ENCODE measurements at places on chromosomes 3 and 15. TPM values are rescaled to one million over a fixed set of nuclear protein-coding genes. Genes with fewer than 3 reads are reported as not detected.

The FANCD2OS gene
- total RNA-seq: not detected

The HGD gene
- 11.1 TPM for total RNA-seq

The AMT gene
- total RNA-seq: 2.3 TPM

The SUCLG2 gene
- 57.2 TPM for total RNA-seq

The POLQ gene
- total RNA-seq: 0.46 TPM

The OIP5 gene
- 1.1 TPM for total RNA-seq

The FAM81A gene
- 10.8 TPM for total RNA-seq

The CCR2 gene
- total RNA-seq: 8.1 TPM

The UBE2E2 gene
- total RNA-seq: 61.3 TPM

The PARP14 gene
- total RNA-seq: 147 TPM

- no peaks in the 10 kb centered on the region for H3K36me3 ChIP-seq
- DNase-seq: no peak
- no peak overlapping the region for H3K4me3 ChIP-seq
These were observed 65.9 kb upstream of the POMGNT2 start for GRCh38 chr3:43171748-43172147.

GRCh38 chr3:187734841-187735240 is 10.4 kb downstream of the BCL6 start:
- DNase-seq: no peak
- no peak overlapping the region for H3K4me3 ChIP-seq
- no peaks in the 10 kb centered on the region for H3K27me3 ChIP-seq
- H3K36me3 ChIP-seq: peaks cover 29% of the 10 kb centered on the region
- peaks cover 32% of the 10 kb centered on the region for H3K4me1 ChIP-seq

DNA sequence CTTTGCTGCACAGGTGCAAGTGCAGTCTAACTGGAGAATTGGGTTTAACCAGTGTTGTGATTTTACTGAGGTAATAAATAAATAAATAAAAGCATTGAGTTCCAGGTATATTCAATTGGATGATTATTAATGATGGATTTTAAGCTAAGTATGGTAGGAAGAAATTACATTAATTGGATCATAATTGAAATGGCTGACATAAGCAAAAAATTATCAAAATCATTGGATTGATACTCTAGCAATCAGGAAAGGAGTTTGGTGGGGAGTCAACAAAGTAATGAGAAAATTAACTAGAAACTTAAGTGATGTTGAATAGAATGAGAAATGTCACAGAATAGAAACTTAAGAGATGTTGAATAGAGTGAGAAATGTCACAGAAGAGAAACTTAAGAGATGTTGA is 981.9 kb downstream of the SI start:
- no peak overlapping the region for H3K4me3 ChIP-seq
- no peaks in the 10 kb centered on the region for H3K27me3 ChIP-seq
- no peak for DNase-seq
- H3K4me1 ChIP-seq: no peaks in the 10 kb centered on the region
- no peaks in the 10 kb centered on the region for H3K36me3 ChIP-seq

DNA sequence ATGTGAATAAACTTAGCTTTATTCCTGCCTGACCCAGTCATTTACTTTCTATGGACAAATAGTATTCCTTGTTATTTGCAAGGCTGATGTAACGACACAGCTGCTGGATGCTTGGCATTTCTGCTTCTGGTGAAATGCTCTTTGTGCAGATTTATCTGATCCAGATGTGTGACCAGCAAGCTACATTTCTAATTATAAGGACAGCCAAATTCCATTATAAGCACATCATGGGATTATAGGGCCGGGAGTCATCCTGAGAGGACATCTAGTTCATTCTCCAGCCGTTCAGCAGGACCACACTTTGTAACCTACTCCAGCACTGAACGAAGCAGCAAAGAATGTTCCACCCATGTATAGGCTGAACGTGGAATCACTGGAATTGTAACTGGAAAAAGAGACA is 42.9 kb downstream of the FNDC3B start:
- H3K4me1 ChIP-seq: peaks cover 3% of the 10 kb centered on the region
- peak overlapping the region; percentile 33 for H3K27ac ChIP-seq
- no peaks in the 10 kb centered on the region for H3K36me3 ChIP-seq
- no peak overlapping the region for H3K4me3 ChIP-seq
- no peaks in the 10 kb centered on the region for H3K27me3 ChIP-seq

GRCh38 chr3:171258316-171258715 is 201.9 kb downstream of the TNIK start:
- no peak for DNase-seq
- H3K36me3 ChIP-seq: no peaks in the 10 kb centered on the region
- no peaks in the 10 kb centered on the region for H3K27me3 ChIP-seq
- H3K27ac ChIP-seq: no peak overlapping the region
- H3K4me3 ChIP-seq: no peak overlapping the region

DNA sequence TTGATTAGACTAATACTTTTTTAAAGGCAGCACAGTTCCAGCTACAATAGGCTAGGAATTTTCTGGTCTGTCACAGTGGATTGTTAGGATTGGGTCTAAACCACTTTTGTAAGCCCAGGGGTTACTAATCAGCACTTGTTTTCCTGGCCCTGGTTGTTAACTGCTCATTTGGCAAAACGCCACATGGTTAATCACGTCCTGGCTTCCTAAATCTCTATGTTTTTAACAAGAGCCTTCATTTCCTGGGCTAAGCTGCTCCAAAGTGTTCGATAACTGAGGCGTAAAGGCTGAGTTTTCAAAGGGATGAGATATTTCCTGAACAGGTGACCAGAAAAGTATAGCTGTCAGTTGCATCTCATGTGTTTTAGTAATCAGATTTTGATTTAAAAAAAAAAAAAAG is 38.9 kb upstream of the CLRN1 start:
- H3K4me1 ChIP-seq: no peaks in the 10 kb centered on the region
- no peaks in the 10 kb centered on the region for H3K27me3 ChIP-seq
- H3K27ac ChIP-seq: no peak overlapping the region
- H3K36me3 ChIP-seq: no peaks in the 10 kb centered on the region
- no peak overlapping the region for H3K4me3 ChIP-seq

- H3K36me3 ChIP-seq: no peaks in the 10 kb centered on the region
- H3K27me3 ChIP-seq: no peaks in the 10 kb centered on the region
These were observed 85.6 kb upstream of the POU1F1 start for GRCh38 chr3:87361956-87362355.

GRCh38 chr3:50134367-50134766 is 20.8 kb upstream of the SEMA3F start:
- no peak for DNase-seq
- H3K4me3 ChIP-seq: no peak overlapping the region
- no peaks in the 10 kb centered on the region for H3K36me3 ChIP-seq
- H3K27ac ChIP-seq: no peak overlapping the region
- H3K27me3 ChIP-seq: no peaks in the 10 kb centered on the region

- no peak overlapping the region for H3K27ac ChIP-seq
- DNase-seq: no peak
- H3K36me3 ChIP-seq: no peaks in the 10 kb centered on the region
- H3K27me3 ChIP-seq: no peaks in the 10 kb centered on the region
These were observed 901 bp upstream of the CLN6 start for GRCh38 chr15:68230157-68231100.

DNA sequence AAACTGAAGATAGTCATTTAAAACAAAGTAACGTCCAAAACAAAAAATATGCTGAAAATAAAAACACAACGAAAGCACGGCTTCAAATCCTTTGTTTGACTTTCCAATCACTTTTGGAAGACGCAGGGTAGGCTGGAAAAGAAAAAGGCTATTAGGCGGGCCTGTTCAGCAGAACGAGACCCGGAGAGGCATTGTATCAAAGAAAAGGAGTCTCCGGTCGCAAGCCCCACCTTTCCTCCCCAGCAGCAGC is 691 bp downstream of the SENP7 start:
- peaks cover 16% of the 10 kb centered on the region for H3K4me1 ChIP-seq
- no peak for DNase-seq
- H3K36me3 ChIP-seq: no peaks in the 10 kb centered on the region
- H3K4me3 ChIP-seq: peak overlapping the region; percentile 67

- no peaks in the 10 kb centered on the region for H3K27me3 ChIP-seq
- no peaks in the 10 kb centered on the region for H3K4me1 ChIP-seq
- DNase-seq: no peak
- no peaks in the 10 kb centered on the region for H3K36me3 ChIP-seq
- H3K4me3 ChIP-seq: no peak overlapping the region
- no peak overlapping the region for H3K27ac ChIP-seq
These were observed 143.6 kb downstream of the NAALADL2 start for GRCh38 chr3:175002732-175003143.

GRCh38 chr15:71666763-71667620 is 143.4 kb upstream of the NR2E3 start:
- no peak overlapping the region for H3K4me3 ChIP-seq
- no peaks in the 10 kb centered on the region for H3K27me3 ChIP-seq
- no peak for DNase-seq

DNA sequence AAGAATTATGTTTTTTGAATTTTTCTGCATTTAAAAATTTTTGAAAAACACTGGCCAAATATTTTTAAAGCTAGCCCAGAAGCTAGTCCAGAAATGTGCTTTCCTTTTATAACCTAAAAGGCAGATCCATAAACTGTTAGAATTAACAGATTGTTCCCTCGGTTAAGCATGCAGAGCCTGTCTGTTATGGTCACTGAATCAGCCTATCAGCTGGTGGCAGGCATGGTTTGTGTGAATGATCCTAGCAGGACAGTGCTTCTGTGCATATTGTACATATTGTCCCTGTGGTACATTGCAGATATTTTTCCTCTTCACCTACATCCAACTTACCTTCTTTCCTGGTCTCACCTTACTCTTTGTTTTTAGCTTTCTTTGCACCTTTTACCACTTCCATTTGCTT is 53.3 kb downstream of the RARB start:
- no peaks in the 10 kb centered on the region for H3K36me3 ChIP-seq
- H3K27me3 ChIP-seq: no peaks in the 10 kb centered on the region
- H3K27ac ChIP-seq: no peak overlapping the region
- no peak overlapping the region for H3K4me3 ChIP-seq
- DNase-seq: no peak

- no peak overlapping the region for H3K27ac ChIP-seq
- no peaks in the 10 kb centered on the region for H3K36me3 ChIP-seq
- H3K4me1 ChIP-seq: no peaks in the 10 kb centered on the region
These were observed 32.2 kb upstream of the LYZL4 start for GRCh38 chr3:42442640-42443039.

DNA sequence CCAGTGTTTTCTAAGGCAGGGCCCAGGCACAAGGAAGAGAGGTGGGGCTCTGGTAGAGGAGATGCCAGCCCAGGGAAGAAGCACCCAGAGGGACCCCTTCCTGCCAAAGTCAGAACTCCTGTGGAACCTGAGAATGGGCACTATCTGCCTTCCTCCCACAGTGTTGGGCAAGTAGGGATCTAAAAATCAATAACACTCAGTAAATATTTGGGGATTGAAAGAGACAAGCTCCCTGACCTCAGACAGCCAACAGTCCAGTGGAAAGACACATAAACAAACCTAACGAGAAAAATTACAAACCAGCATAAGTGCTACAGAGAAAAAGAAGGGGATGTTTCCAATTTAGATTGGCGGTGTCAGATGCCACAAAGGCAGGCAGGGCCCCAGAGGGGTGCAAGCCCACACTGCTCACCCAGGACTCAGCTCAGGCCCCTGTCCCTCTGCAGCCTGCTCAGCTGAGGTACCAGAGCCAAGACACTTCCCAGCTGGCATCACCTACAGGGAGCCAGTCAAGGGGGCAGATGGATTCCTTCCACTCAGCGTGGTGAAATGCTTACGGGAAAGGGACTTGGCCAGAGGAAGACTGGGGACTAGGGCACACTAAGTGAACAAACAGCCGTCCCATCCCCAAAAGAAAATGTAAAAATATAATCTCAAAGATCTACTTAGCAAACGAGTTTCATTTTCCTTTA is 15.9 kb downstream of the ADCY5 start:
- no peak overlapping the region for H3K27ac ChIP-seq
- no peak overlapping the region for H3K4me3 ChIP-seq
- no peaks in the 10 kb centered on the region for H3K36me3 ChIP-seq
- H3K4me1 ChIP-seq: no peaks in the 10 kb centered on the region

DNA sequence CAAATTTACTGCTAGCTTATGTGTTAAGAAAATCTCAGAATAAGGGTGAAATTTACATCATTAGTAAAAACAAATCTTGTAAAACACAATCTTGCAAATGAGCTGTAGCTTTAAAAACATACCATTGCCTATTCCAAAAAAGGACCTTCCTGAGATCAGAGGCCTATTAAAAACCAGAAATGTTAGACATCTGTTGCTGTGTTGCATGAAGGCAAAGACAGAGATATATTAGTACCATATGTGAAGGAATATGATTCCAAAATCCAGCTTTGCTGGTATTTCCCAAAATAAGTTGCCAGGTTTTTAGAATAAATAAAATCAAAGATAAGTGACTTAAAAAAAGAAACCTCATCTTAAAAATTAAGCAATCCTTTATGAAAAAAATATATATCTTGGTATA is 504.1 kb upstream of the CDIN1 start:
- H3K4me1 ChIP-seq: no peaks in the 10 kb centered on the region
- no peaks in the 10 kb centered on the region for H3K27me3 ChIP-seq
- H3K27ac ChIP-seq: no peak overlapping the region
- DNase-seq: no peak
- no peak overlapping the region for H3K4me3 ChIP-seq
- H3K36me3 ChIP-seq: no peaks in the 10 kb centered on the region

- DNase-seq: no peak
- no peak overlapping the region for H3K4me3 ChIP-seq
- H3K27me3 ChIP-seq: no peaks in the 10 kb centered on the region
- no peaks in the 10 kb centered on the region for H3K4me1 ChIP-seq
These were observed 889.8 kb upstream of the NR2F2 start for GRCh38 chr15:95440712-95441111.

- no peak overlapping the region for H3K4me3 ChIP-seq
- H3K27me3 ChIP-seq: no peaks in the 10 kb centered on the region
- H3K36me3 ChIP-seq: no peaks in the 10 kb centered on the region
- no peak for DNase-seq
- H3K4me1 ChIP-seq: peaks cover 13% of the 10 kb centered on the region
These were observed 171.9 kb upstream of the CTDSPL start for GRCh38 chr3:37689645-37690356.

DNA sequence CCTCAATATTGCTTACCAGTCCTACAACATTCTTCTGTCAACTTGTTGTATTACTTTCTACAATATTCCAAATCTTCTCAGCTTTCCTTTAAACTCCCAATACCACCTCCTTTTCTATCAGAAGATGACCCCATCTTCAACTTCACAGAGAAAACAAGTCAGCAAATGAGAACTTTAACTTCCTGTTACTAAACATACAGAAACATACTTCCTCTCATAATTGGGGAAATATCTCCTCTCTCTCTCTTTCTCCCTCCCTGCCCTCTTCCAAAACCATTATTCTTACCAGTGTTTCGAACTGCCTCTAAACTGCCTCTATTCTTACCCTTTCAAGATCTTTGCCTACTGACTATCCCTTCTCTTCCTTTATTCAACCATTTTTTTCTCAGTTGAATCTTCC is 1.8 kb upstream of the SNAP23 start:
- no peak for DNase-seq
- H3K4me1 ChIP-seq: peaks cover 80% of the 10 kb centered on the region
- no peak overlapping the region for H3K4me3 ChIP-seq
- no peaks in the 10 kb centered on the region for H3K27me3 ChIP-seq
- H3K27ac ChIP-seq: peak overlapping the region; percentile 95

GRCh38 chr3:129082026-129082425 is 21.4 kb downstream of the GP9 start:
- no peak for DNase-seq
- H3K27ac ChIP-seq: no peak overlapping the region
- no peaks in the 10 kb centered on the region for H3K27me3 ChIP-seq
- peaks cover 9% of the 10 kb centered on the region for H3K4me1 ChIP-seq
